Activated CD8-positive, alpha-beta T cell treated with anti-CD3 and anti-CD28 coated beads for 36 hours (primary cell): ENCODE measurements at places on chromosomes 3 and 15.

DNA sequence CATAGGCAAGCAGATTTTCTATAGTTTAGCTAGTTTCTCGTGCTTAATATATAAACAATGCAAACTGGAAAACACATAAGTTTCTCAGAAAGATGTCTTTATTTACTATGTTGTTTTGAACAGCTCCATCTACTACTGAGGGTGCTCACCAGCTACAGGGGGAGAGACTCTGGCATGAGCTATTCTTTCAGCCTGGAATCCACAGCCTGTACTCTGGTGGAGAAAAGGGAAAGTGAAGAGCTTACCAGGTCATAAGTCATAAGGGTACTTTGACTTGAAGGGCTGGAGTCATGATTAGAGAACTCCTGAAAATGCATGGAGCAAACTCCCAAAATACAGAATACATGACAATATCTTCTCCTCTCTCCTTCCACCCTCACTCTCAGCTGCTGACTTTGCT, 4.4 kb upstream of the AVEN start:
- no peak for DNase-seq
- H3K4me3 ChIP-seq: no peak overlapping the region
- peaks cover 19% of the 10 kb centered on the region for H3K4me1 ChIP-seq
- H3K27me3 ChIP-seq: no peaks in the 10 kb centered on the region
- H3K36me3 ChIP-seq: no peaks in the 10 kb centered on the region
- H3K27ac ChIP-seq: no peak overlapping the region

DNA sequence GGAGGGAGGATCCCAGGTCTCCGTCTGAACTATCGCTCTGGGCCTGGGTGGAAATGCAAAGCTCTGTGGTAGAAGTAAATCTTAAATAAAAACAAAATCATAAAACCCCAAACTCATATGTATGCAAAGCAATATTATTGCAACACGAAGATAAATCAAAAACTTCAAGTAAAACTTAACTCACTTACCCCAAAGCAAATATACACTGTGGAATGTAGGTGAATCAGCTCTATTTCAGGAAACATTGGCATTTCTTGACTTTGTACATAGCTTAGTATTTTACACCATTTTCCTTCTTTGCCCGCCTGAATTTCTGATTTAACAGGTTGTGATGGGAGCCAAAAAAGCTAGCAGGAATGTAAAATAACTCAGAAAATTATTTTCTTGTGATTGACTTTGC, 126.2 kb downstream of the TPRG1 start:
- DNase-seq: no peak
- no peak overlapping the region for H3K4me3 ChIP-seq
- H3K27me3 ChIP-seq: no peaks in the 10 kb centered on the region
- H3K36me3 ChIP-seq: no peaks in the 10 kb centered on the region

DNA sequence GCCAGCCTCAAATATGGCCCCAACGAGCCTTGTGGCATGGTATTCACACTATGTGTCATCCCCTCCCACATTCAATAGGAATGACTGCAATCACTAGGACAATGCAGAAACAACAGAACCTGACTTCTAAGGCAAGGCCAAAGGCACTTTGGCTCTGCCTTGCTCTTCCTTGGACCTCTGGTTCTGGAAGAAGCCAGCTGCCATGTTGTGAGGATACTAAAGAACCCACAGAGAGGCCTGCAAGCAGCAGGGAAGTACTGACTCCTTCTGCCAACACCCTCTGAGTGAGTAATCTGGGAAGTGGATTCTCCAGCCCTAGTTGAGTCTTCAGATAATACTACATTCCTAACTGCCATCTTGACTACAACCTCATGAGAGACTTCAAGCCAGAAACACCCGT, 64.7 kb downstream of the ADAMTS9 start:
- no peaks in the 10 kb centered on the region for H3K36me3 ChIP-seq
- H3K4me1 ChIP-seq: no peaks in the 10 kb centered on the region
- H3K4me3 ChIP-seq: no peak overlapping the region
- no peak for DNase-seq
- H3K27me3 ChIP-seq: no peaks in the 10 kb centered on the region

GRCh38 chr3:34012102-34012461, 213.7 kb downstream of the PDCD6IP start:
- no peak overlapping the region for H3K27ac ChIP-seq
- no peaks in the 10 kb centered on the region for H3K36me3 ChIP-seq
- H3K4me1 ChIP-seq: peaks cover 9% of the 10 kb centered on the region
- no peak overlapping the region for H3K4me3 ChIP-seq

DNA sequence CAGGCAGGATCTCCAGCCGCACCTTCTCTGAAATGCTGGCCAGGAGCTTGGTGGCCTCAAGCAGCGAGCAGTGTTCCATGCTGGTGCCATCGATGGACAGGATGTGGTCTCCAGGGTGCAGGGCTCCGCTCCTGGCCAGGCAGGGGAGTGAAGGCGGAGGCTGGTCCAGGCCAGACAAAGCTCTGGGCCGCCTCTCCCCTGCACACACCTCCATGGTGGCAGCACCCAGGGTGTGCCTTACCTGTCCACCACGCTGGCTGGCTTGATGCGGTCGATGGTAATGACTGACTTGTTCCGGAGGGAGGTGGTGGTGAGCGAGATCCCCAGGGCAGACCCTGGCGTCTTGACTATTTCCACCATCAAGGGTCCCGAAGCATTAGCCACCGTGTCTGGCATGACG, 20.0 kb downstream of the GRIP2 start:
- peaks cover 2% of the 10 kb centered on the region for H3K27me3 ChIP-seq
- no peaks in the 10 kb centered on the region for H3K4me1 ChIP-seq
- H3K27ac ChIP-seq: no peak overlapping the region
- no peaks in the 10 kb centered on the region for H3K36me3 ChIP-seq
- H3K4me3 ChIP-seq: no peak overlapping the region
- DNase-seq: no peak

DNA sequence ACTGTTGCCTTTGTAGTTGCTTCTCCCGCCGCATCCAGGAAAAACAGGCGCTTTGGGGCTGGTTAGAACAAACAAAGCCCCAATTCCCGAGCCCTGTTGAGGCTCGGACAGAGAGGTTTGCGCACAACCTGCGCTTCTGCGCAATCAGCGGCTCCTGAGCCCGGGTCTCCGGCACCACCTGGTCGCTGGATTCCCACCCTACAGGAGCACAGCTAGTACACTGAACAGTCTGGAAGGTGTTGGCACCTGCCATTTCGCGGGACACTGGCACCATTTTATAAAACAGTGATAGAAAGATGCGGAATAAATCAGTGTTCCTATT, 13.8 kb downstream of the ZIC4 start:
- no peak overlapping the region for H3K4me3 ChIP-seq
- peaks cover 80% of the 10 kb centered on the region for H3K27me3 ChIP-seq
- no peak for DNase-seq
- peaks cover 7% of the 10 kb centered on the region for H3K36me3 ChIP-seq
- no peaks in the 10 kb centered on the region for H3K4me1 ChIP-seq

DNA sequence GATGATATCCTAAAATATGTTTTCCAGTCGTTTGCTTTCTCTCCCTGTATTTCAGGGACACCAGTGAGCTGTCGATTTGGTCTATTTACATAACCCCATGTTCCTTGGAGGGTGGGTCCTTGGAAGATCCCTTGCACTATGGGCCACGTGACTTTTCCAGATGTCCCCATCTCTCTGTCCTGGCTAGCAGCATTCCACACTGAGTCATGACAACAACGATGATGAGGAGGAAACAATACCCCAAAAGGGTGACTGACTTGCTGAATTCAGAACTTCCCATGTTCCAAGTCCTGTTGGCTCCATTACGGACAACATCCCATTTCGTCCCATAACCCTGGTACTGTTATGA, 134.3 kb downstream of the NSMCE3 start:
- peaks cover 10% of the 10 kb centered on the region for H3K4me1 ChIP-seq
- no peak for DNase-seq

GRCh38 chr3:184610245-184610871, 48.8 kb downstream of the EPHB3 start:
- no peak overlapping the region for H3K4me3 ChIP-seq
- DNase-seq: no peak
- H3K27ac ChIP-seq: no peak overlapping the region
- no peaks in the 10 kb centered on the region for H3K36me3 ChIP-seq
- H3K27me3 ChIP-seq: peaks cover 8% of the 10 kb centered on the region
- H3K4me1 ChIP-seq: peaks cover 21% of the 10 kb centered on the region

GRCh38 chr3:25151903-25152295, 276.2 kb upstream of the RARB start:
- no peak overlapping the region for H3K27ac ChIP-seq
- H3K4me3 ChIP-seq: no peak overlapping the region
- H3K36me3 ChIP-seq: no peaks in the 10 kb centered on the region
- DNase-seq: no peak

GRCh38 chr15:31396881-31397560, 70.4 kb downstream of the KLF13 start:
- H3K4me1 ChIP-seq: peaks cover 54% of the 10 kb centered on the region
- H3K27me3 ChIP-seq: no peaks in the 10 kb centered on the region
- no peaks in the 10 kb centered on the region for H3K36me3 ChIP-seq
- no peak overlapping the region for H3K27ac ChIP-seq

DNA sequence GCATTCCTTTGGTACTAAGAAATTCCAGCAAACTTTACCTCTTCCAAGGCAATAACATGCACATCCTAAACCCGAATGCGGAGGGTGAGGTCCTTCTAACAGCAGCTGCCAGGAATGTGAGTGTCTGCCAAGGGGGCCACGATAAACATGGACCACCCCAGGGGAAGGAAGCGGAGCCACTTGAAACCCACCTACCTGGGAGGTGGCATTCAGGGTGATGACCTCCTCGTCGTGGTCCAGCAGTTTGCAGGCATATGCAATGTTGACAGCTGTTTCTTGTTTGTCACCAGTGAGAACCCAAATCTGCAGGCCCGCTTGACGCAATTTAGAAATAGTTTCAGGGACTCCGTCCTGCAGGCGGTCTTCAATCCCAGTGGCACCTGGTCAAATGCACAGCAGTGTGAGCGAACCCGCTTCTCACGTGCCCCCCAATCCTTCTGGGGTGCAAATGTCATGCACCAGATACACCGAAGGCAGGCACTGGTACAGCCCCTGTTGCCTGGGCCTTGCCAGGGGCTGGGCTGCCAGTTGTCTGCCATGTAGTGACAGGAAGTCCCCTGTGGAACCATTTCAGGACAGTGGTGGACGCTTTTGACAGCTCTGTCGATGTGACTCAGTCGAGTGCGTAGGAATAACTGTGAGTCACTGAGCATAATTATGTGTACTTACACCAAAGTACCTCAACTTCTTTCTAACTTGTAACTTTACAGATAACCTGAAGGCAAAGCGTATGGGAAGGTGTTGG, 161.2 kb downstream of the ATP10A start:
- H3K36me3 ChIP-seq: peaks cover 10% of the 10 kb centered on the region
- H3K4me3 ChIP-seq: no peak overlapping the region
- H3K27me3 ChIP-seq: no peaks in the 10 kb centered on the region
- DNase-seq: no peak

- no peak for DNase-seq
- H3K36me3 ChIP-seq: no peaks in the 10 kb centered on the region
- no peaks in the 10 kb centered on the region for H3K4me1 ChIP-seq
- no peak overlapping the region for H3K4me3 ChIP-seq
- peaks cover 2% of the 10 kb centered on the region for H3K27me3 ChIP-seq
These were observed 254.3 kb upstream of the ARHGEF26 start for GRCh38 chr3:153866901-153867300.

- no peaks in the 10 kb centered on the region for H3K27me3 ChIP-seq
- H3K36me3 ChIP-seq: no peaks in the 10 kb centered on the region
- H3K4me3 ChIP-seq: no peak overlapping the region
- H3K27ac ChIP-seq: no peak overlapping the region
These were observed 49.5 kb upstream of the PCSK6 start for GRCh38 chr15:101538996-101539395.

- no peak overlapping the region for H3K4me3 ChIP-seq
- peak; percentile 21 for DNase-seq
- no peaks in the 10 kb centered on the region for H3K36me3 ChIP-seq
These were observed 676.5 kb upstream of the CFAP20DC start for GRCh38 chr3:59726279-59726678.

GRCh38 chr15:90558171-90558573, 28.4 kb downstream of the CRTC3 start:
- no peak for DNase-seq
- H3K4me1 ChIP-seq: peaks cover 65% of the 10 kb centered on the region
- no peaks in the 10 kb centered on the region for H3K27me3 ChIP-seq

GRCh38 chr3:150107429-150108175, 136.9 kb upstream of the PFN2 start:
- H3K27ac ChIP-seq: no peak overlapping the region
- H3K36me3 ChIP-seq: no peaks in the 10 kb centered on the region
- H3K27me3 ChIP-seq: peaks cover 11% of the 10 kb centered on the region
- DNase-seq: no peak
- H3K4me3 ChIP-seq: no peak overlapping the region

- H3K4me1 ChIP-seq: no peaks in the 10 kb centered on the region
- no peak for DNase-seq
- no peak overlapping the region for H3K27ac ChIP-seq
- no peaks in the 10 kb centered on the region for H3K27me3 ChIP-seq
These were observed 58.5 kb downstream of the NEK10 start for GRCh38 chr3:27310688-27311087.

GRCh38 chr15:60413231-60413824, 15.5 kb upstream of the ANXA2 start:
- no peak overlapping the region for H3K27ac ChIP-seq
- H3K4me1 ChIP-seq: peaks cover 7% of the 10 kb centered on the region
- no peaks in the 10 kb centered on the region for H3K27me3 ChIP-seq

DNA sequence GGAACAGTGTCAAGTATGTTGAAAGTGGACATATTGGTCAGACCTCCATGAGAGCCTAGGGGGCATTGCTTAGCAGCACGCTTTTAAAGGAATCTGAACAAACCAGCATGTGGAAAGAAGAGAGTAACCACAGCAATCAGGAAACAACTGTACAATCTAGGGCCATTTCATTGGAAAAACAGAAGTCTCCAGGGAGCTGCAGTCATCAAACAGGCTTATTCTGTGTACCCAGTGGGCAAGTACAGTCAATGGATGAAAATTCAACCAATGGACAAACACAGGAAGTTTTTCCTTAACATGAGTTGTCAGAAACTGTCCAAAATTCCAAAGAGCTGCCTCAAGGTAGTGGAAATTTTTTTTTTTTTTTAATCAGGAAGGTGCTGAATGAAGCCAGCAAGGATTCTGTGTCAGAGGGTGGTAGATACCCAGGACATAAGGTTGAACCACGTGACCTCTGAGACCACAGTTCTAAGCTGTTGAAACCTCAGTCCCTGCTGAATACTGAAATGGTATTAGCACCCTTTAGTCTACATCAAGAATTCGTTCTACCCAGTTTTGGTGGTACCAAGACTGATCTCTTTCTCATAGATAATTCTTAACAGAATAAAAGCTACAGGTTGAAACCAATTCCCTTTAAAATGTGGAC, 4.4 kb upstream of the DLG1 start:
- no peaks in the 10 kb centered on the region for H3K36me3 ChIP-seq
- H3K27me3 ChIP-seq: peaks cover 24% of the 10 kb centered on the region
- no peak for DNase-seq
- no peak overlapping the region for H3K4me3 ChIP-seq

- peaks cover 76% of the 10 kb centered on the region for H3K4me1 ChIP-seq
- peak overlapping the region; percentile 83 for H3K4me3 ChIP-seq
- peak overlapping the region; percentile 94 for H3K27ac ChIP-seq
- H3K36me3 ChIP-seq: peaks cover 44% of the 10 kb centered on the region
- peak; percentile 71 for DNase-seq
- H3K27me3 ChIP-seq: no peaks in the 10 kb centered on the region
These were observed 201.1 kb downstream of the AKAP13 start for GRCh38 chr15:85581495-85581894.
